ENCODE measurements at places on chromosomes 13 and 19.

GRCh38 chr19:46372901-46373490 is 26.1 kb downstream of the PPP5C start:
- peak; percentile 70 for DNase-seq

DNA sequence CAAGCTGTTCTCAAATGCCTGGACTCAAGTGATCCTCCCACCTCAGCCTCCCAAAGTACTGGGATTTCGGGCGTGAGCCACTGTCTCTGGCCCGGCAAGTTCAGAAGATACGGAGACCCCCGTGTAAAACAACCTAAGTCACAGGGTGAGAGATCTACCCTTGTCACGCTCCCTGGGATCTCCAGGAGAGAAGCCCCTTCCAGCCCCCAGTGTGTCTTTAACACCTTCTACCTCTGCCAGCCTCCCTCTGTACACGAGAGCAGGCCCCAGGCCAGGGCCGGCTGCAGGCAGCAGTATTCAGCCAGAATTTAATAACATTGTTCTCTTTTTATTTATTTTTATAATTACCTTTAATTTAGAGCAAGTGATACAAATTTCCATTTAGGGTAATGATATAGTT is 49.4 kb downstream of the ZNF536 start:
- no peak for DNase-seq

DNA sequence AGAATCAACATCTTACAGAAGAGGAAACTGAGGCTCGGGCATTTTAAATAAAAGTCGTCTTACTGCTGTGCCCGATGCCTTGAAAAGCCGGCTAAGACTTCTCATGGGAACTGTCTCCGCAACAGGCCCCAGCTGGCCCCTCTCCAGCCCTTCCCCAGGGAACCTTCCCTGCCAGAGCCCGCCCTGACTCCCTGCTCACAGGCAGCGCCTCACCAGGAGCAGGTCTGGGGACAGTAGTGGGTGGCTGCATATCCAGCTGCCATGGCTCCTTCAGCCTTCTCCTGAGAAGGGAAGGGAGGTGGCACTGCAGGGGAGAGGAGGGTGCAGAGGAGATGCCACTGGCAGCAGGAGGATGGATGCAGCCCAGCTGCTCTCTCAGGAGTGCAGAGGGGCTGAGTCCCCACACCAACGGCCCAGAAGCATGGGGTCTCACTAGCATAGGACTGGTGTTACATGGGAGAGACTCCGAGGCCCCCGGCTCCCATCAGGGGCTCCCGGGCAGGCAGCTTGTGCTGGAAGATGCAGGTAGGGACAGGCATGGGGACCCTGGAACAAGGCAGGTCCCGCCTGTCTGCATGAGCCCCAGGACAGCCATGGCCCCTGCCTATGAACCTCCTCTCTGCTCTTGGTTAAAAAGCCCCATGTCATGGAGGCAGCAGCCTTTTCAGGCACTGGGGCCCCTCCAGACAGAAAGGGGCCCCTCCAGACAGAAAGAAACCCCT is 216.4 kb upstream of the SGCG start:
- no peak for DNase-seq

GRCh38 chr13:50255639-50256038 is 240.4 kb downstream of the KCNRG start:
- DNase-seq, result no peak

GRCh38 chr13:51524829-51525566 is 59.3 kb upstream of the WDFY2 start:
- no peak for DNase-seq

GRCh38 chr19:11814700-11815035 is 595 bp downstream of the ZNF440 start:
- peak; percentile 63 for DNase-seq

DNA sequence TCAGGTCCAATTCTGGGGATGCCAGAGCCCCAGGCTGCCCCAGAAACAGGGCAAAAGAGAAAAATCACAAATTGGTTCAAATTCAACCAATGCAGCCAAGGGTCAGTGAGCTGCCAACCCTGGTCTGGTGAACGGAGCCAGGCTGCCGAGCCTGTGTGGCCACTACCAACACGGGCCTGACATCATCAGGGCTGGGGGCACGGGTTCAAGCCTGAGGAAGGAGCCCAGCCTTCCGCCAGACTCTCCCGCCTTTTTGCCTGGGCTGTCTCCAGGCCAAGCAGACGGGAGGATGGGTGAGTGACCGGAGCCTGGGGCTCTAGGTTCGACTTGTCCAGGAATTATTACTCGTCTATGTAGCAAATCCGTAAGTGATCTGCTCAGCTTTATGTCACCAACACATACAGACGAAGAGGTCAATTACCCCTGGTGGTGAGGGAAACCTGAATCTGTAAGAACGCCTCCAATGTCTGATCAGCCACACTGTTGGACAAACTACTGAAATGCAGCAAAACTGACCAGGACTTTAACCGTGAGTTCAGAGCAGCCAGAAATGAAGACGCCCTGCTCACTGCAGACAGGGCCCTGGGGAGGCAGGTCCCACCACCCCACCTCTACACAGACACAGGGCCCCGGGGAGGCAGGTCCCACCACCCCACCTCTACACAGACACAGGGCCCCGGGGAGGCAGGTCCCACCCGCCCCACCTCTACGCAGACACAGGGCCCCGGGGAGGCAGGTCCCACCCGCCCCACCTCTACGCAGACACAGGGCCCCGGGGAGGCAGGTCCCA is 31.8 kb downstream of the RAB20 start:
- no peak for DNase-seq

GRCh38 chr19:17240062-17240752 is 5.5 kb downstream of the NR2F6 start:
- no peak for DNase-seq

GRCh38 chr19:12792051-12792852 is 966 bp downstream of the JUNB start:
- no peak for DNase-seq

DNA sequence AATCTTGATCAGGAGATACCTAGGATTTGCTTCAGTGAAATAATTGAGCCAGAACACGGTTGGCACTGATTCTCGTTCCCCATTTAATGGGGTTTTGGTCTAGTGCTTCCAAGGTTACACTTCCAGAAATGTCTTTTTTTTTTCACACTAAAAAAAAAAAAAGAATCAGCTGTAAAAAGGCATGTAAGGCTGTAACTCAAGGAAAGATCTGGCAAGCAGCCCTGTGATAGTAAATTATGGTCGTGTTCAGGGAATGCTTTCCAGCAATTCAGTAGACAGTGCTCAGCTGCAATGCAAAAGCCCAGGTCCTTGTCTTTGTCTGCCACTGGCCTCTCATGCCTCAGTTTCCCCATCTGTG is 27.2 kb upstream of the NDUFS7 start:
- DNase-seq, result no peak

GRCh38 chr19:53328967-53329366 is 4.6 kb upstream of the ZNF845 start:
- DNase-seq, result no peak

- no peak for DNase-seq
Observed at GRCh38 chr13:23518231-23518630, 52.0 kb upstream of the TNFRSF19 start.
